Activated T-cell treated with anti-CD3 and anti-CD28 coated beads, Interleukin-2, amount 50 U/mL, for 4 hours (primary cell): ENCODE measurements at places on chromosomes 7 and 10. TPM values are rescaled to one million over a fixed set of nuclear protein-coding genes. Genes with fewer than 3 reads are reported as not detected.

Gene MMRN2
- 0.18 TPM for total RNA-seq

Gene NACAD
- 0.66 TPM for total RNA-seq

Gene NKX1-2
- total RNA-seq, result not detected

Gene SLC16A9
- total RNA-seq, result 1.1 TPM

Gene FXYD4
- not detected for total RNA-seq

Gene WNT8B
- total RNA-seq, result not detected

Gene CYP3A5
- total RNA-seq, result 0.63 TPM

Gene AGMO
- total RNA-seq, result not detected

Gene TRIM50
- not detected for total RNA-seq

Gene SLC18A3
- total RNA-seq, result not detected

Gene MDFIC
- total RNA-seq, result 98.9 TPM

Gene TMEM120A
- 26.6 TPM for total RNA-seq

Gene KIF11
- 5.8 TPM for total RNA-seq

Gene SPDYE8
- not detected for total RNA-seq

Gene CALCR
- not detected for total RNA-seq

Gene TAS2R3
- total RNA-seq, result 0.43 TPM

Gene APBB1IP
- 44.8 TPM for total RNA-seq

Gene PNLIPRP1
- total RNA-seq, result 1.0 TPM

Gene NYAP1
- total RNA-seq, result 0.18 TPM

Gene INMT
- total RNA-seq, result 0.14 TPM

Gene NUTM2A
- not detected for total RNA-seq

Gene ZRANB1
- 12.4 TPM for total RNA-seq

Gene TMEM130
- total RNA-seq, result not detected

Gene DLX6
- total RNA-seq, result not detected

Gene ZNF487
- 1.6 TPM for total RNA-seq

Gene PILRB
- total RNA-seq, result 34.3 TPM

Gene CUZD1
- 1.1 TPM for total RNA-seq

Gene FAM241B
- 13.9 TPM for total RNA-seq

Gene CFAP70
- 0.37 TPM for total RNA-seq

Gene CASP7
- 9.8 TPM for total RNA-seq

Gene NPSR1
- not detected for total RNA-seq

Gene GDF2
- not detected for total RNA-seq

Gene GIMAP1
- 2.1 TPM for total RNA-seq

Gene CABCOCO1
- total RNA-seq, result not detected

Gene LGI1
- not detected for total RNA-seq

Gene CTAGE8
- total RNA-seq, result 0.53 TPM

Gene TSPAN12
- total RNA-seq, result not detected

Gene SYT15
- 0.53 TPM for total RNA-seq

Gene RASA4B
- 35.7 TPM for total RNA-seq
